Kidney (tissue), 22 donors: ENCODE measurements at places on chromosomes 6 and 20.

GRCh38 chr6:27553123-27553904 is 80.4 kb upstream of the ZNF184 start:
- DNase-seq, result no peak

DNA sequence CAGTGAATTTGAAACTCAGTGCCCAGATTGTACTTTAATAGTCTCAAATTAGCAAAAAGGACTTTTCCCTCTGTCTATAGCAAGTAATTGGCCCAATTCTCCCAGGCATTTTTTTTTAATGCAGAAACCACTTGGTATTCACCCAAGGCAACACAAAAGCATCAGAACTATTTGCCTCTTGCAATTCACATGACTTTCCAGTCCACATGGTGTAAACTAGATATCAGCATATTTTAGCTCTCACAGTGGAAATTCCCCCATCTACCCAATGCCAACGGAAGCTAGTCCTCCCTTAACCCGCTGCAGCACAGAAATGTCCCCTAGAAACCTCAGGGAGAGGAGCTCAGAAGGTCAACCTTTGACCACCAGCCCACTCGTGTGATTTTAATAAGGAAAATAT is 103.4 kb upstream of the CDYL start:
- DNase-seq, result no peak

DNA sequence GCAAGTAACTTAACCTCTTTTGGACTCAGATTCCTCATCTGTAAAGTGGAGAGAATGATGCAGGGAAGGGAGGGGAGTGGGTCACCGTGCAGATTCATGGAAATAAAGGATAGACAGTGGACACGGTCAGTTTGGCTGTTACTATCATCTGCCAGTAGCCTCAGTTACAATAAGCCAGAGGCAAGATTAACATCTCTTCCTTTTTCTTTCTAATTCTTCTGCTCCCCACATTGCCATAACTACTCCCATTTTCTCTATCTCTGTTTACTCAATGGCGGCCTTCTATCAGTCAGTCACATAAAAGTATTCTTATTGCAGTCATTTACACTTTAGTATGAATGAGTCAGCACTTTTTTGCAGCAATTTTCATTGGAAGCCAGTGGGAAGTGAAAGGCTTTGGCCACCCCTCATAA is 49.2 kb downstream of the PPP1R16B start:
- no peak for DNase-seq

GRCh38 chr20:2149507-2149906 is 47.9 kb downstream of the STK35 start:
- no peak for DNase-seq

DNA sequence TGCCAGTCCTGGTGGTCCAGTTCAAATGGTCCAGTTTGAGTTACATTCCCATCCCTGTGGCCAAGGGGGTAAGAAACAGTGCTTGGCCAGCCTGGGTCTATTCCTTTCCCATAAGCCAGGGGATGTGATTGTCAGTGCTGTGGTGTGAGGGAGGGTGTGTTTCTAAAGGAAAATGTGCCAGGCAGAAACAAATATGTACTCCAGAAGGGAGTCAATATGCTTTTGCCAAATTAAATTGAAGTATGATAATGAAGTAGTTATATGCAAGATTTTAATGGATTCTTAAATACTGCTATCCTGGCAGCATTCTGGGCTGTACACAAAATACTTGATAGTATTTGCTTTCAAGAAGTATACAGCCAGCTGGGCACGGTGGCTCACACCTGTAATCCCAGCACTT is 16.6 kb upstream of the PAQR8 start:
- no peak for DNase-seq

GRCh38 chr6:101257163-101257562 is 136.3 kb upstream of the GRIK2 start:
- no peak for DNase-seq

DNA sequence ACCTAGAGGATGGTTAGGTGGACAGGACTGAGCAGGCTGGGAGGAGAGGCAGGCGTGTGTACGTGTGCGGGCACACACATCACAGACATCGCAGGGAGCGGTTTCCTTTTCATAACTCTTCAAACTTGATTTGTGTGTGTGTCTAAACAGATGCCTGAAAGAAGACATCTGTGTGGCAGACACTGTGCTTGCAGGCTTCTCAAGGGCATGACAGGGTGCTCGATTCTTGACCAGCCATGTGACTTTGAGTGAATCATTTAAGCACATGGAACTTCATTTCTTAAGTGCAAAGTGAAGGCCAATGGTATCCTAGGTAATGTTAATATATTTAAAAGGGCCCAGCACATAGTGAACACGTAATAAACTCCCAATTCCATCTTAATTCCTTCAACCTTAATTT is 186.5 kb downstream of the SCP2D1 start:
- no peak for DNase-seq

GRCh38 chr6:31172973-31173384 is 2.5 kb upstream of the POU5F1 start:
- DNase-seq, result no peak

GRCh38 chr6:12163149-12163548 is 127.0 kb upstream of the EDN1 start:
- DNase-seq, result no peak

GRCh38 chr6:18141805-18142590 is 12.9 kb downstream of the TPMT start:
- DNase-seq, result no peak

GRCh38 chr6:70160276-70160675 is 142.6 kb downstream of the COL9A1 start:
- DNase-seq, result no peak

DNA sequence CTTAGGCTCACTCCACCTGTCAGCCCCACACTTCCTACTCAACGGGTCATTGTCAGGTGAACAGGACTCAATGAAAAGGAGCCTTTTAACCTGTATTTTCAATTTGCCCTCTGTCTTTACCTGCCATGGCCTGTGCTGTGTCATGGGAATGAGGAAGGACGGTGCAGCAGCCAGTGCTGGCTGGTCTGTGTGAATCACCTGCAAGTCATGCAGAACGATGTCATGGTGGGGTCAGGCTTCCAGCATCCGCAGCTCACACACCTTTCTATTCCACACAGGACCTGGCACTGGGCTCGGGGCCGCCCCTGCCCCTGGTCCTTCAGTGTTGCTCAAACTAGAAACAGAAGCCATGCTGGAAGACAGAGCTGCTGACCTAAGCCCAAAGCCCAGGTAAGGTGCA is 188.7 kb upstream of the GMDS start:
- peak; percentile 94 for DNase-seq

- DNase-seq, result no peak
Measured at GRCh38 chr6:43979525-43979924, 147.7 kb downstream of the MRPL14 start.

- DNase-seq, result peak; percentile 57
Measured at GRCh38 chr20:60206259-60206658, 248.0 kb downstream of the CDH26 start.

DNA sequence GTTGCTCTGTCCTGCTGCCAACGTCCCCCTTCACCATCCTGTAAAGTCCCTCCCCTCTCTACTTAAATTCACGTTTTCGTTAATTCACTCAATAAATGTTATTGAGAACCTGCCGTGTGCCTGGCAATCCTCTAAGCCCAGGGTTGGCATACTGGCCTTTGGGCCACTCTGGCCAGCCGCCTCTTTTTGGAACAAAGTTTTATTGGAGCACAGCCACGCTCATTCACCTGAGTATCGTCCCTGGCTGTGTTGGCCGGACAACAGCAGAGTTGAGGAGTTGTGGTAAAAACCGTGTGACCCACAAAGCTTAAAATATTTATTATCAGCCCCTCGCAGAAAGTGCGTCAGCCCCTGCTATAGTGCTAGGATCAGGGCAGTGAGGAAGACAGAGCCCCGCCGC is 54.7 kb upstream of the TMEM181 start:
- no peak for DNase-seq

DNA sequence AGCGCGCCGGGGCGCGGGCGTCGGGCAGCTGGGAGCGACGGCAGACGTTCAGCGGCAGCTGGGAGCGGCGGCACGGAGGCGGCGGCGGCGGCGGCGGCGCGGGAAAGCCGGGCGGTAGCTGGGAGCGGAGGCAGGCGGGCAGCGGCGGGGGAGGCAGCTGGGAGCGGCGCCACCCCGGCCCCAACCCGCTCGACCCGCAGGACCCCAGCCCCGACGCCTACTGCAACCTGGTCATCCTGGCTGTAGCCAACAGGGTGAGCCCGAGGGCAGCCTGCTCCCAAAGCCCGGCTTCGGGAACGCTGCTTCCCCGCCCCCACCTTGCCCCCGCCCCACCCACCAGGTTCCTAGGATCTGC is 8.9 kb downstream of the CCM2L start:
- no peak for DNase-seq

- DNase-seq, result no peak
Measured at GRCh38 chr20:38090061-38090460, 56.5 kb downstream of the RPRD1B start.

DNA sequence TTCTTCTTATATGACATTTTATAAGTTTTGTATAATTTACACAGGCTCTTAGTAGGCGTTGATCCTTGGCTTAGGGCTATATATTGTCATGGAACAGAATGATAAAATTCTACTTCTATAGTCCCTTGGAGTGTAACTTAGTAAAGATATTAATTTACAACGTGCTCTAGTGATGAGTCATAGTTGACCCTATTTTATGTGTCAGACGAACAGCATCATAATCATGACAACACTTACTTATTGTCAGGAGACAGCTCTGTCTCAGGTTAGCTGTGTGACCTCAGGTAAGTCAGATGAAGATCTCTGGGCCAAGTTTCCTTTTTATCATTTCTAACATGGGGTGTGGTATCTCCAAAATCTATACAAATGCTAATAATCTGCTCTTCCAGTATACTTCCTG is 473.5 kb downstream of the UTRN start:
- no peak for DNase-seq

- peak; percentile 72 for DNase-seq
Measured at GRCh38 chr6:170152124-170152926, 138.6 kb downstream of the DLL1 start.

DNA sequence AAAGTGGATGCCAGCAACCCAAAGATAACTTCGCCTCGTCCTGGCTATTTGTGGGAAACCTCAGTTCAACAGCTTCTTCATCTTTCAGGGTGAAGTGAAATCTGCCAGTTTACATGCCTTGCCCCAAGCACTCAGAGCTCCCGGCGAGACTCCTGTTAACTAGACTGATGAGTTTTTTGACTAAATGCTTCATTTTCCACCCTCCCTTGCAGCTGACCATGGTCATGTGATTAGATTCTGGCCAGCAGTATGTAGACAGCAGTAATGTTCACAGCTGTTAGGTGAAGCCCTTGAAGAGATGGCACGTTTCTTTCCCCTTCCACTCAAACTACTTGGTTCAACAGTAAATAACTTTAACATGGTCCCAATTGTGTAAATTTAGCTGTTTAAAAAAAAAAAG is 718.8 kb upstream of the FLRT3 start:
- no peak for DNase-seq

- DNase-seq, result no peak
Measured at GRCh38 chr6:11812951-11813350, 34.3 kb upstream of the ADTRP start.

DNA sequence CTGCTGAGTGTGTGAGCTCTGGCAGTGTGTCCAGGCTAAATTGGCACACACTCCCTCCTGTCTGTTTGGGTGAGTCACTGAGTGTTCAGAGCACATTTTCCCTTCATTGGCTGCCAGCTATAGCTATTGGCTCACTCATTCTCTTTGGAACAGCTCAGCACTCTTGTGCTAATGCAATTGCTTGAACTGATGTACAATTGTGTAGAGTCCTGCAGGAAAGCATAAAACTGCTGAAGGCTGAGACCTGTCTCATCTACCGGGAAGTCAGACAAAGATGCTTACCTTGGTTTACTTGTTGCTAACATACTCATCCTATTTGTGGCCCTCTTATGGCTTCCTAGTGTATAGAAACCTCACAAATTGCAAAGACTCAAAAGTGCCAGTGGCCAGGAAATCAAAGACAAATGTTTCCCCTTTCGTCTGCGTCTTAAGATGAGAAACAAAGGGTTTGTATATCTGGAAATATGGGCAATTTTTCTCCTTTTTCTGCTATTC is 351.0 kb downstream of the BCKDHB start:
- peak; percentile 21 for DNase-seq

- no peak for DNase-seq
Measured at GRCh38 chr20:35719717-35720116, 20.5 kb downstream of the ROMO1 start.

DNA sequence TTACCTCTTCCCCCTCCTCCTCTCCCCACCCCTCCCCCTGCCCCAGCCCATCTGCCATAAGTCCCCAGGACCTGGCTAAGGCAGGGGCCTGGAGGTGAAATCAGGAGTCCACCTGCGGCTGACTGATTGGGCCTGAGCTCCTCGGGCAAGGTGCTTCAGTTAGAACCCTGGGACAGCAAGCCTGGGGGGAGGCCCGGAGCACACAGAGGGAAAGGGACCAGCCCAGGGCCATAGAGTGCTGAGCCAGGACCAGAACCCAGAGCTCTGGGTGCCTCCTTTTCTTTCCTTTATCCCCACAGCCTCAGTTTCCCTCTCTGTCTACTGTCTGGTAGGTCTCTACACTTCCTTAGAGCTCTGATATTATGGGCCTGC is 35.7 kb upstream of the VEGFA start:
- no peak for DNase-seq

GRCh38 chr6:106519460-106520394 is 109.6 kb downstream of the RTN4IP1 start:
- peak; percentile 80 for DNase-seq

- no peak for DNase-seq
Measured at GRCh38 chr6:35014786-35015185, 125.7 kb downstream of the ANKS1A start.

DNA sequence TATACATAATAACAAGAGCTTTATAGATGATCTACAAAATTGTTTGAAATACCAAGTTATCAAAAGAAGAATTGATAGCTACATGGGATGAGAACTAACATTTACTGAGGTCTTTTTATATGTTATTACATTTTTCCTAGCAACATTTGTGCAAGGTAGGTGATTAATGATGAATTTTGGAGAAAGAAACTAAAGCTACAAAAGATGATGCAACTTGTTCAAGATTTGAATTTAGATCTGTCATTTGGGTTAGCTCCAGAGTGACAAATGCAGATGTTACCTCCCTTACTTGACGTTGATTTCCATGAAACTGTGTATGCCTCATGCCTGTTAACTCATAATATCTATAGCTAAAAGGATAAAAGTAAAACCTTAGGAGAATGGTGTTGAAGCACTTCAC is 84.5 kb upstream of the EYA4 start:
- DNase-seq, result no peak
